ENCODE measurements at places on chromosomes 5 and 9.

GRCh38 chr5:5291357-5291756 is 131.1 kb upstream of the ICE1 start:
- no peak for DNase-seq

DNA sequence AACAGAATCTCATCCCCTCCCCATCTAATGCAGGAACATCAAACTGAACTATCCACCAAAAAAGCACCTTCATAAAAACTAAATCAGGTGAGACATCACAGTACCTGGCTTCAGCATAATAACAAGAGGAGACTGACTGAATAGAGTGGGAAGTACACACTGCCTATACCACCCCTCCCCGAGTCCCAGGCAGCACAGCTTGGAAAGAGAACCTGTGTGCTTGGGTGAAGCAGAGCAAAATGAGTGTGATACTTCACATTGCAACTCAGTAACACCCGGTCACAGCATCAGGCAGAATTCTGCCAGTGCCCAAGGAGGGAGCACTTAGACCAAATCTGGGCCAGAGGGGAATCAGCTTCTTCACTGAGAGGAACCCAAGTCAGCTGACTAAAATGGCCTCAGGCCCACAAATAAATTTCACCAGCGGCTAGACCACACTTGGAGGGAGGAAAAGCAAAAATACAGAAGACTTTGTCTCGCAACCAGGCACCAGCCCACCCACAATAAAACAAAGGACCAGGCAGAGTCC is 69.3 kb upstream of the OR2K2 start:
- no peak for DNase-seq

GRCh38 chr9:82920154-82920553 is 142.8 kb downstream of the RASEF start:
- DNase-seq: no peak

GRCh38 chr5:112711436-112711835 is 26.2 kb upstream of the APC start:
- peak; percentile 48 for DNase-seq

DNA sequence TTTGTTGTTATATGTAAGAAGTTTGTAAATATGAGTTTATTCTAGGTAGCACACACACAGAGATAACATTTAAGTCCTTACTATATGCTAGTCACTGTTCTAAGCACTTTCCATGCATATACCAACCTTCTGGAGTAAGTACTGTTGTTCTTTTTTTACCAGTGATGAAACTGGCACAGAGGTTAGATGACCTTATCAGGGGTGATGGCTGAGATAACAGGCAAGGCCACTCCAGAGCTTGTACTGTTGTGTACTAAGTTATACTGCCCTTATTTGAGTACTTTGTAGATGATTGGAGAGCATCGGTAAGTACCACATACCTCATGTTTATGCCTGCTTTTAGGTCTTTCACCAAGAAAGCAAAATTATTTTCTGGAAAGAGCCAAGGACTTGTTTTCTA is 6.2 kb downstream of the POLR1E start:
- no peak for DNase-seq

All from OCI-M1 (cell line).